ENCODE measurements at places on chromosomes 4 and X.

GRCh38 chr4:18975916-18976808 lies 954.6 kb upstream of the LCORL start:
- DNase-seq: no peak

DNA sequence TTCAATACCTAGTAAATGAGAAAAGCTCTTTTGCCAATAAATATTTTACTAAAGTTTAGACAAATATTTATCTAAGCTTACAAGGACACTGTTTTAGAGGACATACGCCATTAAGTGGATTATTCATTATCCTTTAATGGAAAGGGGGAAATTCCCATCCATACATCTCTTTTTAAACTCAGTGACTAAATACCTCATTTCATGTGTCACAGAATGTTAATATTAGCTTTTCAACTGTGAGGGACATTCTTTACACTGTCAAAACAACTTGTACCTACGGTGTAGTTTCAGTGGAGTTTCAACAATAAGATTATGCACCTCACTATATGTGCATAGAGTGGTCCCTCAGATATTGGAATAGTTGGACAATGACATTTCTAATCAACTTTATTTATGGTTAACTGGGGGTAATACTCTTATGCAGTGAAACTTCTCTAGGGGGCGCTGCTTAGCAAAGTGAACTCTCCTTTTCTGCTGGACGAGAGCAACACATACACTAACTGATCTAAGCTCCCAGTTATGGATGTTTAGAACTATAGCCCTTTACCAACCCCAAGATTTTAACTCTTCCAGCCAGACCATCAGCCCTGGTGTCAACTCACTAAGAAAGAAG lies 9.7 kb downstream of the HS6ST2 start:
- DNase-seq: no peak

DNA sequence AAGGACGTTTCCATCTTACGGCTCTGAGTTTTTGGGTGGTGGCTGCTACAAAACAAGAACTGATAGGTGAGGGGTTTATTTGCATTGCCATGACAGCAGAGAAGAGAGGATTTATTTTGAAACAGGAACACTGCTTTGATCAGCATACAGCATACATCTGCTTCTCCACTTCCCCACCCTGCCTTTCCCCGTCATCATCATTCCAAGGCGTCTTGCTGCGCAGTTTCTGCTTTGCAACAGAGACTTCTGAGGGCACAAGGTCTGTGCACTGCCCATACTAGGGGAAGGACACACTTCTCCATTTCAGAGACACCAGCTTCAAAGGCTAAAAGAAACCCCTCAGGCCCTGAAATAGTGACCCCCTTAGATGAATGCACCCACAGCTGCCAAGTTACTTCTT lies 19.1 kb downstream of the STARD8 start:
- DNase-seq: no peak

DNA sequence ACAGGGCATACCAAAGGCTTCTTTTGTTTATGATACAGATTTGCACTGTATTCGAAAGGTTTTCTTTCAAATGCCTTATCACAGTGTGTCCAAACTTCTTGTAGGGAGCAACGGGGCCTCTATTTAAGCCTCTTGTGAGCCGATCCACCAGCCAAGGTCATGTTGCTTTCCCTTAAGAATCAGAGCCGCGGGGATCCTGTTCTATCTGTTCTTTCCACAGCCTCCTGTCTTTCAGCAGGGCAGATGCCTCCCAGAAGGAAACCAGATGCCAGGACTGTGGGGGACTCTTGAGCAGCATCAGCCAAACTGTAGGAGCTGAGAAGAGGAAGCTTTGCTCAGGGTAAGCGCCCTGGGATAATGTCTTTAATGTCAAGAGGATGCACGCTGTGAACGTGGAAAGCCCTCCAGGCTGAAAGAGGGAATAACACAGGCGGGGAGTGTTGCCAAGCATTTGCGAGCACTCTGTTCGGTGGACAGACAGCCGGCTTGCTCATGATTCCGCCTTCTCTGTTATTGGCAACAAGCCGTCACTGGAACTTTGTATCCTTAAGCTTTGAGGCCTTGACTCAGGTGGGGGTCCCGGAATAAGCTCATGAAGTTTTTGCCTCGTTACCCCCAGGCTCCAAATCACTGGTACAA lies 279.8 kb upstream of the FRG1 start:
- DNase-seq: no peak

- DNase-seq: no peak
These were observed 56.0 kb downstream of the NCAPG start for GRCh38 chr4:17866810-17867209.

DNA sequence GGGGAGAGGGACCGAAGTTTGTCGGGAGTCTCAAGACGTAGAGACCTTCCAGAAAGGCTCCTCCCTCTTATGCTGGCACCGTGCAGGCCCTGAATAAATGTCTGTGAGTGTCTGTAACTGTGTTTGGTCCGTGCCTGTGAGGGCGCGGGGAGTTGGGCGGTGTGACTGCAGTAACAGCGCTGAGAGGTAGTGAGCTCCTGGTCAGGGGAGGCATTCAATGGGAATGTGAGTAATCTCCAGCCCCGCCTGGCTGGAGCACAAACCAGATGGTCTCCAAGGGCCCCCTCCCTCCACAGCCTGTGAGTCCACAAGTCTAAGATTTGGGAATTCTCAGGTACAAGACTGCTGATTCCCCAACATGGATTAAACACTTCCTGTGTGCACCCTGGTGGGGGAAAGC lies 100.0 kb downstream of the HMX1 start:
- no peak for DNase-seq

DNA sequence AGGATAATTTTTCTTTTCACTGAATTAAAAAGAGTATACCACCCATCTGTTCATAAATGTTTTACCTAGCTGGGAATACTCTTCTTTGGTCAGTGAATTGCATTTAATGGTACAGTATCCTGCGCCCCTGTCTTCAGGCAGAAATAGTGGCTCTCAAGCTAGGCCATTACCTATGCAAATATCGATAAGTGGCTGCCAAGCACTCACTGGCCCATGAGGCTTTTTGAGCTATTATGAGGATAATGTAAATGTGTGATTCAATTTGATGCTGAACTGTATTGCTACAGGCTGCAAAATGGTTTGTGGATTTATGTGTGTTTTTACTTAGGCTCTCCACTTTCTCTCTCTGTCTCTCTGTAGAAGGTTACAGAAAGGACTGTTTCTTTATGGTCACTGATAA lies 30.1 kb upstream of the MTMR1 start:
- DNase-seq: no peak

DNA sequence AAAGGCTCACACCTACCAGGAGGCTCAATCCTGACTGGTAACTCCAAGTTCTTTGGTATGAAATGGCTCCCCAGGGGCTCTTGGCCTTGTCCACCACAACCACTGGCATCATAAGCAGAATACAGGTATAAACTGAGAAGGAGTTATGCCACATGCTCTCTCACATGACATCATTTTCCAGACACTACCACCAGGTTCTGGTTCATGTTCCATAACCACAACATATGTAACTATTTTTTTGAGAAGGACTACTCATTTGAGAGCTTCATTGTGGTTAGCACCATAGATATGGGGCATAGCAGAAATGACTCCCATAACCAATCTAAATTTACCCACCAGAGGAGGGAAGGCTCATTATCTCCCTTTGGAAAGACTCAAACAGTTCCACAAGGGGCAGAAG lies 19.6 kb downstream of the PRDM5 start:
- DNase-seq: no peak

- no peak for DNase-seq
These were observed 401.3 kb upstream of the BOD1L1 start for GRCh38 chr4:14028862-14029261.

GRCh38 chr4:120733968-120734367 lies 188.6 kb downstream of the PRDM5 start:
- DNase-seq: no peak

DNA sequence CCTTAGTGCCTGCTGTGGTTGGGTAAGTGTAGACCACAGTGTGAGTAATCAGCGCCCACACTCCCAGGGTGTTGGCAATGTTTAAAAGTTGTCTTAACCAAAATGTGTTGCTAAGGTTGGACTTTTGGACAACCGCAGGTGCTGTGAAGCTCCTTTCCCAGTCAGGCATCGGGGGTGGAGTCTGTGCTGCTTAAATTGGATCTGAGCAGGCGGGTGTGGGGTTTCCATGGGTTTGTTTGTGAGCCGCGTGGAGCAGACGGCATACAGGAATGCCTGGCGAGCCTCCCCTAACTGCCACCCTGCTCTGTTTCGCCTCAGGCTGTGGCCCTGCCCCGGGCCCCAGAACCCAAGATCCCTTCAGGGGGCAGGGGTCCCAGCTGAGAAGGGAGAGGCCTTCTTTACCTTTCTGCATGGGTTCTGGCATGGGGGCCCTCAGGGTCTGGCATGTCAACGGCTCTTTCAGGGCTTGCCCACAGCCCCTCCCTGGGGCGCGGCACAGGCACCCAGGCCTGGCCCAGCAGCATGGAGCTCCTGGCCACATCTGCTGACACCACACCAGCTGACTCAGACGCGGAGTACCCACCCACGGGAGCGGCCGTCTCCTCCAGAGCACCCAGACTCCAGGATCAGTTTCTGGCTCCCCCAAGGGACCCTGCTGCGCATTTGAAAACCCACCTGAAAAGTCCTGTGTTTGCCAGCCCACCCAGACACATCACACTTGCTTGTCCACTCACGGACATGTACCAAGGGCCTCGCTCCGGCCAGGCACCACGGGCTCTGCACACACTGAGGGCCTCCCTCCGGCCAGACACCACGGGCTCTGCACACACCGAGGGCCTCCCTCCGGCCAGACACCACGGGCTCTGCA lies 5.1 kb upstream of the SPON2 start:
- no peak for DNase-seq

GRCh38 chr4:1797861-1798579 lies 4.9 kb downstream of the FGFR3 start:
- DNase-seq: no peak

DNA sequence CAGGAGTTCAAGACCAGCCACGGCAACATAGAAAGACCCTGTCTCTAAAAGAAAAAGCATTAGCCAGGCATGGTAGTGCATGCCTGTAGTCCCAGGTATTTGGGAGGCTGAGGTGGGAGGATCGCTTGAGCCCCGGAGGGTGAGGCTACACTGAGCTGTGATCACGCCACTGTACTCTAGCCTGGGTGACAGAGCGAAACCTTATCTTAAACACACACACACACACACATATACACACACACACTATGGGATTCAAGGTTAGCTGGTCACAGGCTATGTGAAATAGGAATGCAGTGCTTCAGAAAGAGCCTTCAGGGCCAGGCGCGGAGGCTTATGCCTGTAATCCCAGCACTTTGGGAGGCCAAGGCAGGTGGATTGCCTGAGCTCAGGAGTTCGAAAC lies 23.5 kb downstream of the NLGN3 start:
- DNase-seq: no peak

GRCh38 chr4:184534511-184535391 lies 60.4 kb upstream of the IRF2 start:
- no peak for DNase-seq

DNA sequence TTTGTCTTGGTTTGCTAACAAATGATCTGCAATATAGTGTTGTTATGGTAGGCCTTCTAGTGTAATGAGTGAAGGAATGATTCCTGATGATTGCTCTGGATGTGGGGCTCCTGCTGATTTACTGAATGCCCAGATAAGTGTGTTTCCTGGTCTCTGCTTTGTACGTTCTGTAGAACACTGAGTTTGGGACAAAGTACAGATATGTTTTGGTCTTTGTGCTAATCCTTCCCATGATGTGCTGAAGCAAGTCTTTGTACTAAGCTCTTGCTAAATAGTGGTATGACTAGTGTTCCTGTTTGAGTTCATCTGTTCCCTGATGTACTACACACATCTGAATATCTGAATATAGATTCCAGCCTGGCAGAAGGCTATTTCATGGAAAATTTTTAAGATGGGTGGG lies 36.9 kb upstream of the XIAP start:
- DNase-seq: no peak

GRCh38 chr4:69668680-69669079 lies 15.6 kb upstream of the UGT2A1 start:
- no peak for DNase-seq

- DNase-seq: no peak
These were observed 1331.5 kb upstream of the PABPC4L start for GRCh38 chr4:135533053-135533452.

DNA sequence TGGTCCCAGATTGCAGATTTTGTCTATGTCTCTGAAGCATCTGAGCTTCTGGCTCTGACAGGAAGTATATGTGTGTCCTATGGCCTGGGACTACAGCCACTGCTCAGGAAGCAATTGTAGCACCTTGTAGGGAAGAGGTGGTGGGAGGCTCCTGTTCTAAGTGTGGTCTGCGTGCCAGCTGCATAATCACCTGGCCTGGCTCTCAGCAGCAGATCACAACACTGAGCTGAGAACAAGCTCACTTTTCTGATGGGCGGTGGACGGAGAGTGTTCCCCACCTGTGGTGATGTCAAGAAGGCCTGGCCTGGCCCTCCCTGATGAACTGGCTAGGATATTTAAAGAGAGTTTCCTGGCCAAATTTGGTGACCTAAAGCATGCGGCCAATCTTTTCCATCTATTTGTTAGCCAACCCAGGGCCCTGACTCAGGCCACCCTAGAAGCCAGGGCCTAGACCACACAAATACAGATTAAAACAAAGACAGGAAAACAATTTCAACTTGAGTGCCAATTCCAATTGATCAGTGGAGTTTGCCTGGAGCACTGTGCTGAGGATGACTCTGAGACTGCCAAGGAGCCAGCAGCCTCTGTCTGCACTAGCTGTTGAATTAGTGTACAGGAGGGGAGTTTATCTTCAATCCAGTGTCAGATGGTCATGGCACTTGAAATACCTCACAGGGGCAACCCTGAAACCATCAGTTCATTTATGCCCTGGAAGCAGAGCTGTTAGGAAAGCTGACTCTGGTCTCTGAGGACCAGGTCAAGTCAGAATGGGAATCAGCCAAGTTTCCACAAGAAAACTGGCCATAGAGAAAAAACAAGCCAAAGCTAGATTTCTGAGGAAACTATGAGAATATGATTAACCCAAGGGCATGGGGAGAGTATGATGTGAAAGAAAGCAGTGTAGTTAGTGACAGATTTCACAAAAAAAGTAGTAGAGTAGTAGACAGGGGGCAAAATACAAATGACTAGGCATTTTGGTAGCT lies 47.4 kb downstream of the PRDM5 start:
- DNase-seq: no peak

DNA sequence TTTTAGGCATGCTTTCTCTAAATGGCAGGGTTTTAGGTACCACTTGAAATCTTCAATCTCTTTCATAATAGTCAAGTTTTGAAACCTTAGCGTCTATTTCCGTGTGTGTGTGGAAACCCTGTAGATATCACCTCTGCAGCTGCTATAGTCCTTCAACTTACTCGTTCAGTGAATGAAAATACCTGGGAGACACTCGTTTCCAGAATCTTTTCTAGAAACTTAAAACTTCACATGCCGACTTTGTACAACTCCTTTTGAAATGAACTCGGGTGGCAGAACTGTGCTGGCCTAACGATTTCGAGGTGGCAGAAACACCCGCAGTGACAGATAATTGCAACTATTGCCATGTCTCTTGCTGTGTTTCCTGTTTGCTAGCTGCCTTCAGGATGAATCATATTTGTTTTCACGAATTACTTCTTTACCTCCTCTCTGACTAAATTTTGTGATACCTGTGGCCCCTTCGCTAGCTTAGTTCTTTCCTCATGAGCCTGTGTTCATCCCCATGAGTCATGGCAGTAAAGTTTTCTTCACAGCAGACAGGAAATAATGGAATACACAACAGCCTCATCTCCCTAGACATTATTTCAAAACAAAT lies 104.7 kb upstream of the SMIM10 start:
- DNase-seq: no peak
